ENCODE measurements at places on chromosomes 4 and X.

DNA sequence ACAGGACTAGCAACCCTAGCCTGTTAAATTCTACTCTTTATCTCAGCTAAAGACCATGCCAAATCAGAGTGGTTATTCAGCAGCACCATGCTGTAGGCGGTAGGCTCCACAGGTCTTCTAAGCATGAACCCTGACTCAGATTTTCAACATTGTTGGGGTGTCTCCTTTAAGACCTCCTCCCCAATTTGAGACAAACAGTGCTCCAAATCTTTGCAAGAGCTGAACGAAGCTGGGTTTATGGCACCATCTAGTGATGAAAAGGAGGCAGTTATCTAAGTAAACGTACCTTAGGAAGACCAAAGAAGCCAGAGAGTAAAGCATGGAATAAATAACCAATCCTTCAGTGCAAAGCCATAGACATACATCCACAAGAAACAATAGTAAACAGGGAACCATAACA lies 334.5 kb upstream of the SLC7A11 start:
- DNase-seq = no peak

DNA sequence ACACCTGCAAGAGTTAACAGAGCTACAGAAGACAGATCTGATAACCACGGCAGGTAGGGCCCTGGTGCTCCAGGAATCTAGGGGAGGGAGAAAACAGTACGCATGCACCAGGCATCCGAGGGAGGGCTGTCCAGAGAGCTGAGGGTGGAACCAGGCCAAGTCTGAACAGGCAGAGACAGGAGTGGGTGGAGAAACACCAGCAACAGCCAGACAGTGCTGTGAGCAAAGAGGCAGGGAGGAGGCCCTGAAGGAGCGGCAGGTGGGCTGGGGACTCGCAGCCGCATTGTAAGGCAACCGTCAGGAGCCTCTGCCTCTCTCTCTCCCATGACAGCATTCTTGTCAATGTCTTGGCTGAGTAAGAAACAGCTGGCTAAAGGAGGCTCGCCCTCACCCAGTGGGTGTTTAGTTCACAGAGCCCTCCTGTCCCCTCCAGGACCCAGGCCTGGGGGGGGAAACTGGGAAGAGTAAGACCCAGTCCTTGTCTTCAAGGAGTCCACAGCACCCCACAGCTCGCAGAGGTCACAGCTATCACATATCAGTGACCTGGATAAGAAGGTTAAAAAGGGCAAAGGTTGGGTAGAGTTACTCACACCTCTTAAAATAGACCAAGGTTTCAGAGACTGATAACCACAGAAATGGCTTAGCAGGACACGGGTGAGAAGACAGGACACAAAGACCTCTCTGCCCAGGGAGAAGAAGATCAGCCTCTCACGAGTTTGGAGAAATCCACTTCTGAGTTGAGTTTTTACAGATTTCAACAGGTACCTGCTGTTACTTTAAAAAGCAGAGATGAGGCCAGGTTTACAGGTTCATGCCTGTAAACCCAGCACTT lies 10.5 kb downstream of the ACSL1 start:
- DNase-seq = no peak

GRCh38 chrX:44470816-44471215 lies 71.8 kb downstream of the FUNDC1 start:
- DNase-seq = no peak

DNA sequence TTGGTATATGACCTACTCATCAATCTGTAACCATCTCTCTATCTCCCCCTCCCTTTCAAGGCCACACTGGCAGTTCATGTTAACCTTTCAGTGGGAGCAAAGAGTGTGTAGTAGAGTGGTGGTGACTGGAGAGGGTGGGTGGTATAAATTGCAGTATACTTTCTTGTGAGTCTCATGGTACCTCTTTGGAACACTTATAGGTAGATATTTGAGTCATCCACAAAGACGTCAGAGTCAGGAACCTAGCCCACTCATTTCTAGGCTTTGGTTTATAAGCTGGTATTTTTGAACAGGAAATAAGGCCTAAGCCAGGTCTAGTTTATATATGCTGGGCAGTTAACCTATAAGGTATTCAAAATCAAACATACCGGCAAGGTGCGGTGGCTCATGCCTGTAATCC lies 36.3 kb downstream of the RLIM start:
- no peak for DNase-seq

GRCh38 chrX:102808336-102808735 lies 87.8 kb downstream of the GPRASP3 start:
- no peak for DNase-seq

GRCh38 chrX:47361538-47362511 lies 8.6 kb upstream of the ZNF157 start:
- DNase-seq = peak; percentile 51

DNA sequence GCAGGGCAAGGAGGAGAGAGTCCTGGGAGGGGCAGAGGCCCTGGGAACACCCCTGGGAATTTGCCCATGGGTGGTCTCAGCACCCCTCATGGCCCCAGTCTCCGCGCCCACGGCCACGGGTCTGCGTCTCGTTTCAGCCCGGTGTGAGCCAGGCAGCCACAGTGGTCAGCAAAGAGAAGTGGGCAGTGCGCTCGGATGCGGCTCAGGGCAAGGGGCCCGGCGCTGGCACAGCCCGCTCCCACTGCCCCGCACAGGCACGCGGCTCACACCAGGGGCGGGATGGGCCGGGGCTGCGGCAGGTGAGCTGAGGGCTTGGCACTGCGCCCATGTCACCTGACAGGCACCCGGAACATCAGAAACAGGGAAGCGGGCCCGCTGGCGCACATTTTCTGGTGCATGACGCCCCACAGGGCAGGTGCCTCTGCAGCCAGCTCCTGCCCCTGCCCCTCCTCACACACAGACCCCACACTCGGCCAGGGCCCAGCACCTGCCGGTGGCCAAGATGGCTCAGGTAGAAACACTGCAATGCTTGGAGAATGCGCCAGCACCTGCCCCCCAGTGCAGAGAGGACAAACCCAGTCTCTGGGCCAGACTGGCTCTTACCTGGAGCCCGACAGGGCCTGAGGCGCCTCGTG lies 41.9 kb upstream of the MXD4 start:
- no peak for DNase-seq

DNA sequence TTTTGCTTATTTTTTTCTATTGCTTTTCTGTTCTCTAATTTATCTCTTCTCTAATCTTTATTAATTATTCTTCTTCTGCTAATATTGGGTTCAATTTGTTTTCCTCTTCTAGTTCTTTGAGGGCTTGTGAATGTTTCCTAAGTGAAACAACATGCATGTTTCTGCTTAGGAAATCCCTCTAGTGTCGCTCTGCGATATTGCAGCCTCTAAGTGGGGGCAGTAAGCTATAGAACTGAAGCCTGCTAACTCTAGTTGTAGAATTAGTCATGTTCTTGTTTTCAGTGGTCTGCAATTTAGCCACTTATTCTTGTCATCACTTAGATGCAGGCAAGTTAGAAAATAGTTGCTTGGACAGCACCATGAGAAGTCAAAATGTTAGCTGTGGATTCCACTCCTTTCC lies 222.6 kb downstream of the SPIN4 start:
- no peak for DNase-seq

DNA sequence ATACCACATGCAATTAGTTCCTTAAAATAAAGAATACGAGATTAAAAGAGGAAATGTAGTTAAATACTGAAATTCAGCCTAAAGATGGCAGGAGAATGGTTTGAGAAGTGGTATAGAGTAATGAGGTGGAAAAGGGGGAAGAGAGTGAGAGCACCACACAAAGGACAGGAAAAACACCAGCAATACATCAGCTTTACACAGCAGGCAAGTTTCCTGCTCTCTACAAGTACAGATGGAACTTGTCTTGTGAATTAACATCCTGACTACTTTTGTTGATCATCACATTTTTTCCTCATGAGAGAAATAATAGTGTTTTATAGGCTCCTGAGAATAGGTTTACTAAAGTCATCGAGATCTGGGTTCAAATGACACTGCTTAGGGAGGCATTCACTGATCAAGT lies 2.9 kb upstream of the UNC5C start:
- no peak for DNase-seq

DNA sequence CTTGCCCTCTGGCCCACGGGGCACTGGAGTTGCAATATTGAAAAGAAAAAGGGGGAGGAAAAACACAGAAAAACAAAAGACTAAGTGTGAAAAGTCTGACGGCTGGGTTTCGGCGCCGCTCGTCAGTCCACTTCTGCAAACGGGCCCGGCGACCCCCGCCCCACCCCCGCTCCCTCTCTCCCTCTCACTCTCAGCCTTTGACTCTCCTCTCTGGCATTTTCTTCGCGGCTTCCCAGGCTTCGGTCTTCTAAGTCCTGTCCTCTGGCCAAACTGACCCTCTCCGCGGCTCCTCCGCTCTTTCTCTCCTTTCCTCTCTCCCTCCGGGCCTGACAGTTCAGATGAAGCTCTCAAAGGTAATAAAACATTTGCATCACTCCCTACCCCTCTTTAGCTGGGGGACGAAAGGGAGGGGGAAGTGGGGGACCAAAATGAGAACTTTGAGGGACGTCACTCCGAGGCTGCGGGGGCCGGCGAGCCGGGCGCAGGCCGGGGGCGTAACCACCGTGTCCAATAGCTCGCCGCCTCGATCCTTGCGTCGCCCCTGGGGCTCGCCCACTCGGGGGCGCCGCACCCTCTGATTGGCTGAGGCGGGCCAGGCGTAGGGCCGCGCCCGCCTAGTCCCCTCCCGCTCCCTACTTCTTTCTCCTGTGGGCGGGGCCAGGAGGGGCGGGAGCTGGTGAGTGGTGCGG lies at the start of gene NKX6-1:
TSS of gene NKX6-1 (minus strand) at position 358 of the 689 bp plus-strand sequence. CDS start 1,064 bp downstream, outside the sequence.
- DNase-seq = no peak

- no peak for DNase-seq
Measured at GRCh38 chr4:136754810-136755530, 777.3 kb downstream of the PCDH18 start.

- DNase-seq = no peak
Measured at GRCh38 chr4:7021930-7022664, 21.1 kb upstream of the TADA2B start.

- DNase-seq = no peak
Measured at GRCh38 chrX:96682516-96682915, 2.1 kb upstream of the DIAPH2 start.

DNA sequence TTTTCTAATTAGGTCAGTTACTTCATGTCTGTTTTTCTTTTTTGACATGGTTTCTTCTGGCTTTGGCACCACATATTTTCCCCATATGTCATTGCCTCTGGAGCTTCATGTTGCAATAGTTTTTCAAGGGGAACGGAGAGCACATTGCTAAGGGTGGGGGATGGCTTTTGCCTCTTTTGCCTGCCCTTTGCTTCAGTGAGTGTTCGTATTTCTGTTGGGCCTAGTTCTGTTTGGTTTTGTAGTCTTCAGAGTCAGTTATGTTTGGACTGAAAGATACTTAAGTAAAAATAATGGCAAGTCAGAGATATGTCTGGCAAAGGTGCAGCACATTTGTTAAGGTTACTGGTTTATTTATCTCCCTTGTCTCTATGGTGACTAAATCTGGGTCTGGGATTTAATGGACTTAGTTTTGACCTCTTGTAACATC lies 29.1 kb downstream of the FHL1 start:
- DNase-seq = no peak

GRCh38 chr4:109111031-109111430 lies 191.4 kb downstream of the COL25A1 start:
- DNase-seq = no peak

GRCh38 chr4:19329077-19329476 lies 922.6 kb upstream of the SLIT2 start:
- DNase-seq = no peak

- DNase-seq = peak; percentile 81
Measured at GRCh38 chrX:41333003-41333743, 789 bp upstream of the DDX3X start.

GRCh38 chr4:3384391-3384770 lies 57.4 kb upstream of the HGFAC start:
- DNase-seq = no peak

DNA sequence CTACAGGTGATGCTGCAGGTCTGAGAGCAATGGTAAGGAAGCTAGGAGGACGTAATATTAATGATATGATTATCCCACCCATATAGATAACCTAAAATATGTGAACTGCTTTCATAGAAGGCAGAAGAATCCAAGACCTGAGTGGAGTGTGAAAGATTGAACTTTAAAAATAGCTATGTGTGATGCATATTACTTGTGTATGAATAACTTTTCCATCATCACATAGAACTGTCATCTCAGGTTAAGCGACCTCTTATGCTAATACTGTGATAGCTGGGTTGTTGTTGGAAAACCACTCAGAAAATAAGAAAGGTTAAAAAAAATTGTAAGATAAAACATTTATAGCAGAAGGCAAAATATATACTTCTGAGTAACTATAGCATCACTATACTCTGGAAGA lies 90.3 kb downstream of the SLC4A4 start:
- DNase-seq = no peak

DNA sequence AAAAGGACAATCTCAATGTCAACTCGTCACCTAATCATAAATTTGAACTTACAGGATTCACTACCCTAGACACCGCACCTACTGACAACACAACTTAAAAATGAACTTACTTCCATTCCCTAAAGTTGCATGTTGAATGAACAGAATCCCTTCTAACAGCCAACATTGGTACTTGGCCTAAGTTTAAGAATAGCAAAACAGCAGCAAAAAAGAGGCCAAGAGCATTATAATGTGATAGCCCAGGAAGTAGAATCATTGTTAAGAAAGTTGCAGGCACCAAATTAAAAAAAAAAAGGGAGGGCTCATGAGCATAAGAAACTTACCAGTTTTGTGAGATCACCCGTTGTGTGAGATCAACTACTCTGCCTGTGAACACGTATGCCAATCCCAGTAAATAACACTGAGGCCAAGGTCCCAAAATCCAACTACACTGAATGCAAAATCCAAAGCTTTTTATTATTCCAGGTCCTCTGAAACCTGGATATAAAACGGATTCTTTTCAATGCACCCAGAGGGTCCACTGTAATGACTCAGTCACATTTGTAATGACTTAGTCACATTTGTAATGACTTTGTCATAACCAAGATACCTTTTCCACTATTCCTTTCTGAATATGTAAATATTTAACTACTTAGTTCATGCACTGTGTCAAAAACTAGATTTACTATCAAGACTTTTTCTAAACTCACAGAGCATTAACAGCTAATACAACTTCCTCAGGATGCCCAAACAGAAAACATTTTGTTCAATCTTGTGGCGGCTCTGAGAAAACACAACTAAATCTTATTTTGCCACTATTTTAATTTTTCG lies 6.8 kb downstream of the HNRNPDL start:
- no peak for DNase-seq

GRCh38 chr4:107987916-107988762 lies 1.6 kb upstream of the HADH start:
- no peak for DNase-seq

- DNase-seq = no peak
Measured at GRCh38 chr4:137700751-137701150, 168.5 kb upstream of the PCDH18 start.

GRCh38 chr4:61933527-61933926 lies 733.4 kb downstream of the ADGRL3 start:
- no peak for DNase-seq

DNA sequence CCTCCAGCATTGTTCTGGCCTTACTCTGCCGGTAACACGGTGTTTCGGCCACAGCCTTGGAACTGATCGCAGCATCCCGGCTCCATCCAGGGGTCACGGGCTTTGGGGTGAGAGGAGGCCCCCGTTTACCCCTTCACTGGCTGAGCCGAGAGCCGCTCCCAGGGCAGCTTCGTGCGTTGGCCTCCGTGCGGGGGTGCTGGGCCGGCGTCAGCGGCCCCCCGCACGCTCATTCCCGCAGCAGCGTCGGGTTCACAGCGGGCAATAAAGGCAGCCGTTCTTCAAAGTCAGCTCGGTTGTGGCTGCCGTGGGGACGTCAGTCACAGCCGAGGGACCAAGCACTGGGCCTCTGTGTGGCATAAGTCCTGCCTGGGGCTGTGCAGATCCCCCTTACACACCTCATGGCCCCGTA lies 25.3 kb upstream of the PLCXD1 start:
- no peak for DNase-seq

Measured in CD8-positive, alpha-beta memory T cell (primary cell).